NCI-H2029 treated with DMSO at 0.1 percent for 48 hours (cell line): ENCODE measurements at places on chromosomes 13 and 19.

- no peak for DNase-seq
Measured at GRCh38 chr13:99636728-99637353, 135.6 kb downstream of the TM9SF2 start.

DNA sequence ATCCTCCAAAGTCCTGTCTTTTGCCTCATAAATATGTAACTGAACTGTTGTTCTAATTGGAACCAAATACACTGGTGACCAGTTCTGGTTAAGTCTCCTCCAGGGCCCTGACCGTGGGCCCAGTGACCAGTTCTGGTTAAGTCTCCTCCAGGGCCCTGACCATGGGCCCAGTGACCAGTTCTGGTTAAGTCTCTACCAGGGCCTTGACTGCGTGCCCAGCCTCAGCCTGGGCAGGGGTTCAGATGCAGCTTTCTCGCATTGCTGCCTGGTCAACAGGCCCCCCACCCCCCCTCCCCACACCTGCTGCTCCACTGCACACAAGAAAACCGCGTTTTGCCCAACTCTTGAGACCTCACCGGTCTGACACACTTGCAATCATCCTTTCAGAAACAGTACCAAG lies 3.8 kb upstream of the GRTP1 start:
- no peak for DNase-seq

DNA sequence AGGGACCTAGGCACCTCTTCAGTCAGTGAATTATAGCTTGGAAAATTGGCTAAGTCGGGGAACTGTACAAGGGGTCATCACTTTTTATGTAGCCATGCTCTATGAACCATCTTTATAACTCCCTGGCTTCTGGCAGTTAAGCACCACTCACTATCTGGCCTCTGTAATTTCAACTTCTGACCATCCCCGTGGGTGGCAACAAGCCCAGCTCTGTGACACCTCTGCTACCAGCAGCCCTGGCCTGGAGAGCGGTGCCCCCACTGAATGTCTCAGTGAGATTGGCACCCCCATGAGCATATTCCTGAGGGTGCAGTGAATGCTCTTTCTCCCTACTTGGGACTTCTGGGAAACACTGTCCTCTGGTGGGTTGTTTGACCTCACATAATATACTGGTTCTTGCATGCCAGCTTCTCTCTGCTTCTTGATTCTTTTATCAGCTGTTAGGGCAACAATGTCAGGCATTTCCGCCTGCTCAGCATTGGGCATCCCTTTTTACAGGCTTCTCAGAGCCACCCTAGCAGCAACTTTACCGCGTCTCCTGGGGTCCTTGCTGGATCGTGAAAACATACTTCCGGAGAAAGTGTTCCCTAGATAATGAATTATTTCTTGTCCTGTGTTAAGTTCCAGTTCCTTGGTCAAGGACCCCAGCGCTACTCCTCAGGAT lies 10.4 kb downstream of the KL start:
- no peak for DNase-seq

DNA sequence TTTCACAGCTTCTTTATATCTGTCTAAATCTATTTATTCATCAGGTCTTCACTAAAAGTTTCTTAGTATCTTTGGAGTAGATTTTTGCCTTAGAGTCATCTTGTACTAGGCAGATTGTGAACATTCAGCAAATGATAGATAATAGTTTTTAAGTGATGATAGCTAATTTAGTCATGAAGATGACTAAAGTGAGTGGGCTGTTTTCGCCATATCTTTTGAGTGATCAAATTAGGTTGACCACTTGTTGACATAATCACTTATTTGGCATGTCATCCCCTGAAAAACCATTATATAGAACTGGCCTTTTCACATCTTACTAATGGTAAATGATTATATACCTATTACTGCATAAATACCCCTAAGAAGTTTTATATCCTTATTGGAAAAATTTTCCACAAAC lies 999.2 kb downstream of the PCDH17 start:
- DNase-seq, result no peak
